ENCODE measurements at places on chromosomes 1 and 21.

- no peak for DNase-seq
Observed at GRCh38 chr1:64572222-64572900, 102.4 kb downstream of the CACHD1 start.

- DNase-seq, result no peak
Observed at GRCh38 chr1:91778964-91779363, 107.0 kb downstream of the TGFBR3 start.

DNA sequence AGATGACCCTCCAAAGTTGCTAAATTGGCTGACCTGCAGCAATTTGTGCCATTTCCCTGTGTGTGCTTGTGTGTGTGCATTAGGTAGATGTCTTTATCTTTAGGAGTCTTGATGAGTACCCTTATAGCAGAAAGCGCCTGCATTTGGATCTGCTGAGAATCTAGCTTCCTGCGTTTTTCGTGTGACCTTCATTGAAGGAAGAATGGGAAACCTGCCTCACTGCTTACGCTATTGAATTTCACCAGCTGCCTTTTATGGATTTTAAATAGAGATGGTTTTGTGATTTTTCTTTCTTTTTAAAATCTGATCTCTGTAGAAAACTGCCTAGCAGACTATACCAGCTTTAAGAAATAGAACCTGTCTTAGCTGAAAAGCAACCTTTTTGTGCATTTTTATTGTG lies 124.5 kb downstream of the CACHD1 start:
- DNase-seq, result no peak

DNA sequence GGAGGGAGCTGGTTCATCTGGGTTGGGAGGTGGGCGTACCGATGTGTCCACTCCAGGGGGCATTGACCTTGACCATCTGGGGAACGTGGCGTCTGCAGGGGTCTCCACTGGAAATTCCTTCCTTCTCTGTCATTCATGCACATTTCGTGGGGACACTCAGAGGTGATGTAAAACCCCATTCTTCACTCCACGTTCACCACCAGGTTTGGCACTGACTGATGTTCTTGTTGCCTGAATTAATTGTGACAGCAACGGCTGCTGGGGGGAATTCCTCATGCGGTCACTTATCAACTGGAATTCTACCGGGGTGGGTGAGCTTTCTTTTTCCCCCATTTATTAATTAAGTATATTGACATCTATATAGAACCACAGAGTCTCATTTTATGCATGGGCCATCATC lies 18.1 kb upstream of the POFUT2 start:
- no peak for DNase-seq
